ENCODE measurements at places on chromosomes 11 and 22.

DNA sequence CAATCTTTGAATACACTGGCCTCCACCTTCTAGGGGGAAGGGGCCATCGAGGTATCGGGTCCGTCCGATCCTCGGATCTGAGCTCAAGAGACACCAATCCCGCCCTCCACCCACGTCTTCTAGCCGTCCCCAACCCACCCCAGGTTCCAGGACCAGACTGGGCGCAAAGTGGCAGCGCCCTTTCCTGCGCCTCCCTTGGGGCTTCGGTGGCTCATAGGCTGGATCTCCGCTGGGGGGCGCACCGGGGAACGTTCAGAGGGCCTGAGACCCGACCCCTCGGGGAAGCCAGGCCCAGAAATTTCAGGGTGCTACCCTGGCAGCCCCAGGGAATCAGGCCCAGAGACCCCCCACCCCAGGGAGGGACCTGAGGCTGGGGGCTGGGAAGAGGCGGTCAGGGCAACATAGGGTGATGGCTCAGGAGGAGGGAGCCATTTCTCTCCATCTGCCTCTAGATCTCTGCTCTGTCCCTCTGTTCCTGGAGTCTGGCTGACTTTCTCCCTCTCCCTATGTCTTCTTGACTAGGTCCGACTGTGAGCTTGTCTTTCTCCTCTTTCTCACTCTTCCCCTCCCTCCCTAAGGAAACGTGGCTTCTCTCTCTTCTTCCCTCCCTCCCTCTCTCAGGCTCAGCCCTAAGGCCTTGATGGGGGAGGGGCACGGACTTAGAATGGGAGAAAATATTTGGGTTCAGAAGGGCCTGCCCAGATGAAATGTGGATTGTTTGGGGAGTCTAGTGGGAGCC lies 1.1 kb downstream of the CREB3L1 start:
- DNase-seq = no peak

DNA sequence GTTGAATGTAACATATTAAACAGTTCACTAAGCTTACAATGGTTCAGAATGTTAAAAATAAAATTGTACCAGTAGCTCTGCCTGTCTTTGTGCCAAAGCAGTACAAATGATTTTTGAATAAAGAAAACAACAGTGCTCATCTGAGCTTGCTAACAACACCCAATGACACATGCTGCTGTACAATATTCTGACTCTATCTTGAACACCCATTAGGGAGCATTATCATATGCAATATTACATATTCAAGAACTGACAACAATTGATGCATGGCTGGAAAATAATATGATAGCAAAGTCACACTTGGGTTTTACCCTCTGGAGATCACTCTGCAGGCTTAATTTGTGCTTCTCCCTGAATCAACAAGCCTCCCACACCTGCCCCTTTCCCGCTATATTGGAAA lies 953.7 kb downstream of the OPCML start:
- no peak for DNase-seq

GRCh38 chr11:77046060-77046501 lies 11.9 kb downstream of the B3GNT6 start:
- peak; percentile 75 for DNase-seq

DNA sequence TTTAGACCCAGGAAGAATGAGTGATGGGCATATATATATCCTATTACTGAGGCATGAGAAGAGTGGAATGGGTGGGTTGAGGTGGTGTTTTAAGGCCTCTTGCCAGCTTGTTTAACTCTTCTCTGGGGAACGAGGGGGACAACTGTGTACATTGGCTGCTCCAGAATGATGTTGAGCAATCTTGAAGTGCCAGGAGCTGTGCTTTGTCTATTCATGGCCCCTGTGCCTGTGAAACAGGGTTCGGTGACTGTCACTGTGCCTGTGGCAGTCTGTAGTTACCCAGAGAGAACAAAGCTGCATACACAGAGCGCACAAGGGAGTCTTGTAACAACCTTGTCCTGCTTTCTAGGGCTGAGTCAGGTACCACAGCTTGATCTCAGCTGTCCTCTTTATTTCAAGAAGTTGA lies 11.7 kb downstream of the LIMK2 start:
- DNase-seq = no peak

DNA sequence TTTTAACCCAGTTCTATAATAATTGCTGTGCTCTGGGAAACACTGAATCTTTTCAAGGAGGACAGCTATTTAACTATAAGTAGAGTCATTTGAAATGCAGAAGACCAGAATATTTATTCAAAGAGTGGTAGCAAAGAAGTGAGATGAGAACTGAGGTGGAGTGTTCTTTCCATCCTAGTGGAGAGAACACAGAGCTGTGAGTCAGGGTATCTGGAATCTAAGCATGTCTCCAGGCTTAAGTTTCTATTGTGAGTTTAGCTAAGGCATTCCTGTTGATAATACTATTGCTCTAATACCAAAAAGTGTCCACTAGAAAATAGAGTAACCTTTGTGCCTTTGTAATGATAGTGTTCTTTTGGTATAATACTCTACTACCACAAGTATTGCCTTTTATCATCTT lies 32.4 kb downstream of the JAM3 start:
- no peak for DNase-seq

DNA sequence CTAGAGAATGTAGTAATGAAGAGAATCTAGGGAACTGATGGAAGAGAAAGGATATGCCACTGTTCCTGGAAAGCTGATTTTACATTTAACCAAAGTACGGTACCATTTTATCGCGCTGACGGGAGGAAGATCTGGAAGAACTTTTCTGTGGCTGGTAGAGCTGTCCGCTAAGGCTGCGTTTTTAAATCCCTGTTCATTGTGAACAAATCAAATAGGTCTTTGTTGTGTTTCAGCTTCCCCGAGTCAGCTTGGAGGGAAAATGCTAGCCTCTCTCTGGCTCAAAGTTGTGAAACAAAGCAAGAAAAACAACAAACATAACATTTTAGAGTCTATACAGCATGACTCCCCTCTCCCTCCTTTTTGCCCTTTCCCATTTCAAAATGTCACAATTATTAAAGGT lies 34.4 kb downstream of the FBXO7 start:
- DNase-seq = no peak

DNA sequence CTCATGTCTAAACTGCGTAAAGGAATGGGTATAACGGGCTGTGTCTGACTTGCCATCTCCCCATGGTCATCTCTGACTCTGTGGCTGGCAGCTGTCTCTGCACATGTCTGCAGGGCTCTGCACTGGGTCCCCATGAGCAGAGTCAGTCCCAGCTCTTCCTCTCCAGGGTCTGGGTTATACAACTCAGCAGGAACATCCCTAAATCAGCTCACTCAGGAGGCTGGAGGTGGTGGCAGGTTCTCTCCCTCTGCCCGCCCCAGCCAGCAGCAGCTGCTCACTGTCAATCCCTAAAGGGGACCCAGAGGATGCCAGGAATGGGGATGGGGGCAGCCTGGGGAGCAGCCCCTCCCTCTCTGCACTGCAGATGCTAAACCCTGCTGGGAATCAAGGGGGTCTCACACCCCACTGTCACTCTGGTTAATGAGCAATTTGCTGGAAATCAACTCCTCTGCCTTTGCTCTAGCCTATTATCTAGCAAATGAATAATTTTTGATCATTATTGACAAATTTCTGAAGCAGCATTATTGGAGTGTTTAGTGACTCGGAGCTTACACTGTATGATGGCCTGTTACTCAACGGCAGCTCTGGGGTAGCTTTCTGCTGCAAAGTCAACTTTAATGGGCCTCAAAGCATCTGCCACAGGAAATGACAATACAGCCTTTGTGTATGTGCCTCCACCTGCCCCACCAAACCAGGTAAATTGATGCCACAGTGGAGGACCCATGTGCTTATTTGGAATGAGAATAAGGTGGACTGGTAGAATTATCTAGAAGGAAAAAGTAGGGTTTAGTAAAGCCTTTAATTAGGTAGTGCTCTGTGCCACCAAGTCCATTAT lies 55.7 kb upstream of the SHANK2 start:
- no peak for DNase-seq

DNA sequence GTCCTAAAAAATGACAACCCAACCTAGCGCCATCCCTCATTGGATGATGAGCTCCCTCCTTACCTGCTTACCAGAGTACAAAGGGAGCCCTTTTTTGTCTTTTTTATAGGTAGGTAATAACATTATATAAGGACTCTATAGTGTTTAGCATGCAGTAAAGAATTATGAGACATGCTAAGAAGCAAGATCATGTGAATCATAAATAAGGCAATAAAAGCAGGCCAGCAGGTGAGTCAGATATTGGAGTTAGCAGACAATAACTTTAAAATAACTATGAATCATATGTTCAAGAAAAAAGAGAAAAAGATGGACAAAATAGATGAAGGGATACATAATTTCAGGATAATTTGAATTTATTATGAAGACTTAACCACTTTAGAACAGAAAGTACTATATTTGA lies 81.5 kb downstream of the GRK3 start:
- no peak for DNase-seq

GRCh38 chr11:17391493-17392355 lies 3.3 kb upstream of the KCNJ11 start:
- peak; percentile 46 for DNase-seq

DNA sequence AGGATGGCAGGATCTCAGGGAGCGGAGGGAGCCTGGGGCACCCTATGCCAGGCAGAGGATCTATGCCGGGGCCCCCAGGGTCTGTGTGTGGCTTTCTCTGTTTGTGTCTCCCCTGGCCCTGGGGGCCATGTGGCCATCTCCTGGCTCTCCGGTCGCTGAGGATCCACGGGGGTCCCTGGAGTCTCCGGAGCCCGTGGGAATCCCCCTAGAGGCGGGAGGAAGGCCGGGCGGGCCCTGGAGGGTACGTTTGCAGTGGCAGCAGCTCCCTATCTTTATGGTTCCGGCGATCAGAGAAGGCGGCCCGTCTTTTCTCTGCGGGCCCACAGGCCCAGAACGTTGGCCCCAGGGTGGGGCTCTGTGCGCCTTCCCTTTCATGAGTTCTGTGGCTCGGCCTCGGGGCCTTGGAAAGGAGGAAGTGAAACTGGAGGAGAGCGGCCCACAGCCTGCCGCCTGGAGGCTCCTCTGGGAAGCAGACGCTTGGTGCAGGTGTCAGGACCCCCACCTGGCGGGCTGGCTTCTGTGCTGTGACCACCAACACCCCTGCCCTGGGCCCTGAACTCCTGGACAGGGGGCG lies 82.1 kb downstream of the KCNQ1 start:
- DNase-seq = no peak

DNA sequence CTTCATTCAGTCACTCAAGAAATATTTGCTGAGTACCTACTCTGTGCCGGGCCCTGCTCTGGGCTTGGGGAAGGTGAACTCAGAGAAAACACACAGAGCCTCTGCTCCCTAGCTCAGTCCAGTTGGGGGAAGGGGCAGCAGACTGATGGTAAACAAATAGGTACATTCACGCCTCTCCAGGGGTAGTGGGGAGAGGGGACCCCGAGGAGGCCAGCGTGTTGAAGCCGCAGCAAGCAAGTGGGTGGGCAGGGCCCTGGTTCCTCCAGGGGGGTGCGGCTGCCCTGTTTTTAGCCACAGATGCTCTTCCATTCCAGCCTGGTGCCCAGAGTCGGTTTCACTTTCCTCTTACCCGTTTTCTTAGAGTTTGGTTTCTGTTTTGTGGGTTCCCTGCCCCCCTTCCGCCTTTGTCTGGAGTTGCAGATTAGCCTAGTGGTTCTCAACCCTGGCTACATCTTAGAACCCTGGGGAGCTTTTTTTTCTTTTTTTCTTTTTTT lies 8.7 kb downstream of the DRAP1 start:
- no peak for DNase-seq

GRCh38 chr11:128048121-128048520 lies 539.2 kb downstream of the ETS1 start:
- DNase-seq = no peak

DNA sequence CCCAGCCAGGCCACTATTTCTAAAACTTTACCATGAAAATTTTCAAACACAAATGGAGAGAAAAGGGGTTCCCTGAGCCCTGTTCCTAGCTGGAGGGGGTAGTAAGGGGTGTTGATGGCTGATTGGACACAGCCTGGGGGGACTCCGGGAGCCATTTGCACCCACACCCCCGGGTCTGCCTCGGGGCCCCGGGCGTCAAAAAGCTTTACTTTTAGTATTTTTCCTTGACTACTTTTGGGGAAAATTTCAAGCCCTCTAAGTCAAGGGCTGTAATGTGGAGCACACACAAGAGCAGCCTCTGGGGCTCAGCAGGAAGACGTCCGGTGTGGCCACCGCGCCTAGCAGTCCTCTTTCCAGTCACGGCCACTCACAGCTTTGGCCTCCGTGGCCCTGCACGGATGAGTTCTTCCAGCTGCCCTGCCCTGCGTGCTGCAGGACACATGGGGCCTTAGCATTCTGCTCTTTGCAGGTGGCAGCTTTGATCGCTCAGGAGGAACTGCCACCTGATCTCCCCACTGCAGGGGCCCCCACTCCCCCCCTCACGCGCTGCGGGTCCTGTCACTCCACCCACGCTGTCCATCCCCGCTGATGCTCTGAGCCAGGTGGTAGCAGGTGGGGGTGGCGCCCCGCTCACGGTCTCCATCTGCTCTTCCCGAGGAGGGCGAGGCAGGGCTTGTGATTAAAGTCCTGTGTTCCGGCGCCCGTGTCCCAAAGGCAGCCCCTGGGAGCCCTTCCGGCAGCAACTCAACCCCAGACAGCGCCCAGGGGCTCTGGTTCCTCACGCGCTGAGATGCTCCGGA lies 14.4 kb downstream of the RNH1 start:
- DNase-seq = peak; percentile 32
